ENCODE measurements at places on chromosomes 2 and 18.

- no peak for DNase-seq
Measured at GRCh38 chr2:233387667-233388528, 33.6 kb downstream of the DGKD start.

GRCh38 chr18:959854-960253 lies 55.2 kb downstream of the ADCYAP1 start:
- no peak for DNase-seq

GRCh38 chr2:114025030-114025429 lies 135.1 kb downstream of the ACTR3 start:
- DNase-seq, result no peak

DNA sequence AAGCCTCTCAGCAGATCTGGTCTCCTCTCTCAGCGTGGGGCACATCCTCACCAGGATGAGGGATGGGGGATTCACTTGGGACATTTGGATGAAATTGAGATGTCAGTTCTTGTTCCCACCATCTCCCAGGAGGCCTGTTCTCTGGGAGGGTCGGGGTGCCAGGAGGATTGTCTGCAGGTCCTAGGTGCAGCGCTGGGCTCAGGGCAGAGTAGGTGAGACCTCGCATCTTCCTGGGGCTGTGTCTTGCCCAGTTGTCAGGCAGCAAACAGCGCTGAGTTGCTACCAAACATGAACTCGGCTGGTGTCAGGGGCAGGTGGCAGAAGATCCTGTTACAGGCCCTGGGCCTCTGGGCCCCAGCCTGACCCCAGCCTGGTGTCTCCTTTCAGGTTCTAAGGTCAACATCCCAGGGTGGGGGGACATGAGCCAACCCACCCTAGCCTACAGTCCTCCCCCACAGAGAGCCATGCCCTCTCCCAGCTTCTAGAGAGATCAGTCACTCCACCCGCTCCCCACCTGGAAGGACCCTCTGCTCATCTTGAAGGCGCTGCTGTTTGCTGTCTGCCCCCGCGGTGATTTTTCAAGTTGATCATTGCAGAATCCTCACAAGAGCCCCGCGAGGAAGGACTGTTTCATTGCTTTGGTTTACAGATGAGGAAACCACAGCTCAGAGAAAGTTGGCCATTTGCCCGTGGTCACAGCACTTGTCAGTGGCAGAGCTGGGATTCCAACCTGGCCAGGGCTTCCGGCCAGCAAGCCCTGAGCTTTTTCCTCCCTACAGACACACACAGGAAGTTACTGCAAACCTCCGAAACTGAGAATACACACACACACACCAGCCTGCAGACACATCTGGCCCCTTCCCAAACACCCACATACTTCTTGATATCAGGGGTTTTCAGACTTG lies 83.9 kb downstream of the STPG4 start:
- peak; percentile 73 for DNase-seq

DNA sequence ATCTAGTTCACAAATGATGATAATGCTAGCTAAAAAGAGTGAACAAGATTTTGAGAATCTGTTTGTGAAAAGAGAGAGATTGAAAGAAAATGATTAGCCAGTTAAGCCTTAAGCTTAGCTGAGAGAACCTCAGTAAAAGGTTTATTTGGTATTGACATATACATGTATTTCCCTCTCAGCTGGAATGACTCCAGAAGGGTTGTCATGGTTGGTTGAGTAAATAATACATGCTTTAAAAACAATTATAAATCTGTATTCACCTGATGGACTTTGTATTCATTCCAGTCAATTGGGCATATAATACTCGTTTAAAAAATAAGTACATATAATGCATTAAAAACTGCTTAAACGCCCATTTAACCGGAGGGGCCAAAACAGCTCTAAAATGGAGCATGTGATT lies 181.4 kb downstream of the GRB14 start:
- no peak for DNase-seq

DNA sequence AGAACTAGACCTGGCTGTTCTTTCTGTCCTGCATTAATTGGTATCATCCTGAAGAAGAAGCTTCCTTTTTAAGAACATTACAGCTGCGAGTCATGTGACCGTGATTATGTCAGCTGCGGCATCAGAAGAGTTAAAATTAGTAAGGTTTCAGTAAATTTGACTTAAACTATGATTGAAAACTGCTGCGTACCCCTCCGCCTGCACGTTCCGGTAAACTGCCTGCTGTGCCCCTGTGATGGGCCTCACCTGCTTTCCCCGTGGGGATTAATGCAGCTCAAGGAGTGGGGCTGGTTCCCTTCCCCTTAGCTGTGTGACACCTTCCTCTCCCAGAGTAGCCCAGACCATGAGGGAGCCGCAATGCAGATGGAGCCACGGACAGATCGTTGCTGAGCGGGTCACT lies 36.1 kb upstream of the MYO3B start:
- no peak for DNase-seq

- DNase-seq, result no peak
Measured at GRCh38 chr2:6692819-6693218, 172.9 kb downstream of the CMPK2 start.

- DNase-seq, result no peak
Measured at GRCh38 chr2:196361606-196362326, 190.4 kb upstream of the STK17B start.

DNA sequence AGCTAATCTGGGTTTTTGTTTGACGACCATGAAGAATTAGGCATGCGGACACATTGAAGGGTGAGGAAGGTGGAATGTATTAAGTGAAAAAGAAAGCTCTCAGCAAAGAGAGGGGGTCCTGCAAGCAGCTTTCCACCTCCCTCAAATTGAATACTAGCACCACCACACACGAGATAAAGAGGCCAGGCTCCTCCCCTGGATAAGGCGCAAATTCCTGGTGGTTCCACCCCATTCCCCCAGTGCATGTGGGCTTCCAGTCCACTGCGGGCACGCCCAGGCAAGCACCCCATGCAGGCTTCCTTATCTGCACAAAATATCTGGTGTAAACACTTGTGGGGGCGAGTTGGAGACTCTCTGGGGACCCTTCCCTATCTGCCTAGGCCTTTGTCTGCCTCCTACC lies 857.3 kb downstream of the CPS1 start:
- DNase-seq, result no peak

- no peak for DNase-seq
Measured at GRCh38 chr2:135914485-135914884, 38.2 kb upstream of the MCM6 start.

GRCh38 chr2:62010632-62011256 lies 105.3 kb downstream of the COMMD1 start:
- DNase-seq, result no peak

DNA sequence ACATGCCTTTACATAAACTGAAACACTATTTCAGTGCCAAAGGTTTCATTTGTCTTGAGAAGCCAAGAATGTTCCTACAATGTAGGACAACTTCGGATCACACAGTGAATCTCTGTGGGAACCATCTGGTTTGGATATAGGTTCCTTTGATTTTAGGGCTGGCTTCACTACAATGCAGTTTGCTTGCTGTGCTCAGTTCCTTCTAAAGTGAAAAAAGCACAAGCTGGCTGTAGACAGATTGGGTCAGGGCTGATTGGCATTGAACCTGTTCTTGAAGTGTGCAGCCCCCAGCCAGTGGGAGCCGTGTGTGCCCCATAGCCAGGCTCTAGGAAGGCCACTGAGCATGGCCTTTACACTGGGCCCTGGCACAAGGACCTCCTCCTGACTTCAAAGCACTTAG lies 167.9 kb upstream of the HNRNPA3 start:
- DNase-seq, result no peak

DNA sequence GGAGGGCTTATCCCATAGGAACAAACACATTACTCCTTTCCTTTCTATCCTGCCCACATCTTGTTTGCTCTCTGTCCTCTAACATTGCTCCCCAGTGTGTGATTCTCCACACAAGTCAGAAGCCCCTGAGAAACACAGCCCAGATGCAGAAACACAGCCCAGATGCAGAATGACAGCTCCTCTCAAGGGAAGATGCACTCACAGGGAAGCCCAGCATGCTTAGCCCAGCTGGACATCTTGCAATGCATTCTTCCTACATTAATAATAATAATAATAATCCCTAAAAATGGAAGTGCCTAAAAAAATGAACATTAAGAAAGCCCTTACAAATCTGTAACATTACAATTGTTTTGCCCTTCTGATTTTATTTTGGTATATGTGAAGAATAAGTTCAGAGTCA lies 172.1 kb downstream of the CBLN2 start:
- no peak for DNase-seq

- DNase-seq, result no peak
Measured at GRCh38 chr2:44369392-44369791, 7.6 kb downstream of the CAMKMT start.

- no peak for DNase-seq
Measured at GRCh38 chr2:78873526-78873925, 152.0 kb upstream of the REG3G start.

GRCh38 chr2:64062840-64063239 lies 43.6 kb upstream of the VPS54 start:
- DNase-seq, result no peak

GRCh38 chr2:64296695-64297346 lies 152.6 kb upstream of the PELI1 start:
- no peak for DNase-seq

GRCh38 chr2:172106108-172106961 lies 3.6 kb upstream of the DLX2 start:
- peak; percentile 47 for DNase-seq

GRCh38 chr18:75101916-75102315 lies 107.0 kb downstream of the PTGR3 start:
- DNase-seq, result no peak

GRCh38 chr2:143241403-143242088 lies 112.3 kb downstream of the ARHGAP15 start:
- DNase-seq, result no peak

DNA sequence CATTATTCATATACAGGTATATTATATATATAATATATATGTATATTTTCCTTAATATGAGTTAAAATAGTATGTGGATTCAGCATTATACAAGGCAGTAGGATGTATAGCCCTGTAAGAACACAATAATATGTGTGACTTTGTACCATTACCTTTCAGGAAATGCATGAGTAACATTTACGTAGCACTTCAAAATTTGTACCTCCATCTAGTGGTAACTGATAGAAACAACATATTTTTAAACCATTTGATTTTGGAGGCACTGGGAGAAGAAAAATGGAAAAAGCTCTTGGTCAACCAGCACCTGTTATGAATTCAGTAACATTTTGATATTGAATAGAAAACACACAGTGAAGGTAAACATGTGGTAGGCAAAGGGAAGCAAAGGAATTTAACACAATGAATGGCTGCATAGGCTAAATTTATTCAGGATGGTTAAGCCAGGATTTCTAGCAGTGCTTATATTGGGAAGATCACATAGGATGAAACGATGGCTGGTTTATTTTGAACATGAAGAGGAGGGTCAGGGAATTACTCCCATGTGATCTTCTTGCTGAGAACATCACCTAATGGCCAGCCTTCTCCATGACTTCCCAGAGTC lies 565.5 kb downstream of the CCDC85A start:
- peak; percentile 9 for DNase-seq

DNA sequence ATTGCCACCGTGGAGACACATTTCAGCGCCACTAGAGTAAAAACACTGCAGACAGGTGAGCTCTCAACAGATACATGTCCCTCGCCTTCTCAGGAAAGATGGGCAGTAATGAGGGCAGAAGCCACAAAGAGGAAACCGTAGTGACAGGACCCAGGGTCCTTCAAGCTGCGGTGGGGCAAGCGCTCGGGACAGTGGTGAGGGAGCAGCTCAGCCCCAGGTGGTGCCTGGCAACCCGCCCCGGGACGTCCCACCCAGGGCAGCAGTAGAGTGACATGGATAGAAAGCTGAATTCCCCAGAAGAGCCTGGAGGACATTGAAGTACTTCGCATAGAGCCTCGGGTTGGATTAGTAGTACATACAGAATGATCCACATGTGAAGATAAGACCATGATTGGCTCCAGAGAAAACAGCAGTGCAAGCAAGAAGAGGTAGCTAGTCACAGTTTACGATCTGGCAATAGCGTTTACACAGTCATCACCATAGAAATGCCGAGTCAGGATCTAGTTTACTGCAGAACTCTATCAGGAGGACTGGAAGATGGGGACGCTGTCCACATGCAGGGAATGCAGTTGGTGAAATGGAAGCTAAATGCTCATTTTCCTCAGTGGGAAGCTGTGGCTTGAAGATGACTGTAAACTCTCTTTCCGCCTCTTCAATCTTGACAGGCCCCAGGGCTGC lies 37.4 kb upstream of the ALPP start:
- no peak for DNase-seq

DNA sequence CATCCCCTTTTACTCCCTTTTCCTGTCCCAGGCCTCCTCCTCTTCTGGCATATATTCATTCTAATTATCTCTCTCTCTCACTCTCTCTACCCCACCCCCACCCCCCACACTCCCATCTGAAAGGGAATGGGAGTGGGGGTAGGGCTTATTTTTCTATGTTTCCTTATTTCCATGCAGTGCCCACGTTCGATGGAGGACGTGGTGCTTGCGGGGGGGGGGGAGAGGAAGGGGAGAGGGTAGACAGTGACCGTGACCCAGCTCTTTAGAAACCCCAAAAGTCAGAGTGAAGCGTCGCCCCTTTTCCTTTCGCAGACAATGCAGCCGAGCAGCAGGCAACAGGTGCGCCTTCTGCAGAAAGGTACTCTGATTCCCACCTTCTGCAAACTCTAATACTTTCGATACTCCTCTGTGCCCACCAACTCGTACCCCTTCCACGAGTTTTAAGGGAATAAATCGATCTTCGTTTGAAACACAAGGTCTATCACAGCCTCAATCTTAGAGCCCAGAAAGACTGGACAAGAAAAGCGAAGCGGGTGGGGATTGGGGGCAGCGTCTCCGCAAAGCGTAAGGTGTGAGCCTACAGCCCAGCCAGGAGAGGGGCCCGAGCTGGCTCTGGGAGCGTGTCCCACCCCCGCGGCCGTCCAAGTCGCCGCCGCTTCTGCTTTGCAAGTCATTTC lies 891 bp upstream of the NR4A2 start:
- DNase-seq, result no peak

DNA sequence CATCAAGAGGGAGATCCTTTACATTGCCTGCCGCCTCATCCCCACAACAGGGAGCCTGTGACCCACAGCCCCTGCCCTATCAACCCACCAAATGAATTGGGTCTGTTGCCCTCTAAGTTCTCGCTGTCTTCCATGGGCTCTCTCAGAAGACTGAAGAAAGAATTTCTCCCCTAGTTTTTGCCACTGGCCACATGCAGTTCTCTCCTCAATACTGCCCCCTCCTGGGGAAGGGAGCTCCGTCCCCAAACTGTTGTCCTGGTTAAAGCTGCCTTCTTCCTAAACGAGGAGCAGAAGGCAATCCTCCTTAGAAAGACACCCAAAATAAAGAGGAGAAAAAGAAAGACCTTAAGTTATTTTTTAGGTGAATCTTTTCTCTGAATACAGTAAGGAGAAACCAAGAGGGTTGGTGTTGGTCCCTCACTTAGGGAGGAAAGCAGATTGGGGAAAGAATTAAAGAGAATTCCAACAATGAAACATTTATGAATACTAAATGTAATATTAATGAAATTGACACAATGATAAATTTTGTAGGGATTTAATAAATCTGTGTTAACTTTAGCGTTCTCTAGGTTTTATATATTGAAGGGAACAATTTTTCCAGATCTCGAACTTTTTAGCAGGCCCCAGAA lies 31.1 kb upstream of the SATB2 start:
- DNase-seq, result peak; percentile 63

DNA sequence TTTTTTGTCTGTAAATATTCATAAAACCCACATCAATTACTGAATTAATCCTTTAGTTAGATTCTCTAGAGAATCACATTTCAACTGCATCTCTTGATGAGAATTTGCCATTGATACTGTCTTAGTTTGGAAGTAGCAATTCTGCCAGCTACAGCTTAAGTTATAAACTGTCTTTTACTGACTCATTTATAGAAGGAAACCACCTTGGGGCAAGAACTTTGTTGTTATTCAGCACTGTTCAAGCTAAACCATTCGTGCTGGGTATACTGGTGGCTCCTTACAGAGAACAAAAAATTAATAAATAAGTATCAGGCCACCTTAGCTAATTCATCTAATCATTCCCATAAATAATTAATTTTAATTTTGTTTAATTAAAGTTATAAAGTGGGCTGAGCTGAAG lies 1082.6 kb upstream of the CELF4 start:
- DNase-seq, result no peak
